ENCODE measurements at places on chromosomes 5 and 9.

DNA sequence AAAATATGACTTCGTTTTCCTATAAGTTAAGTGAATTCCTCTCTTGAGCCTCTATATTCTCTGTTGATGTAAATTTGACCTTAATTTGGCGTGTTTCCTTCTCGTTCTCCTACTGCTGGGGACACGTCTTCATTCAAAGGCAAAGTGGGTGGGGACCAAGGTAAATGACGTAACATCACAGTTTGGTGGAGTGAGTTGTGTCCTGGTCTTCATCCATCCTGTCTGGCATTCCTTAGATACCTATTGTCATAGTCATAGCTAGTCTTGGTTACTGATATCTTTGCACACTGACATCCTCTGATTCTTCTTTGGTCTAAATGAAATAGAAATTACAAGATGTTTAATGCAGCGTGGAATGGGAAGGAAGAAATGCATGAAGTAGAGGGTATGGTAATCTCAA lies 108.5 kb downstream of the NNT start:
- no peak for DNase-seq

DNA sequence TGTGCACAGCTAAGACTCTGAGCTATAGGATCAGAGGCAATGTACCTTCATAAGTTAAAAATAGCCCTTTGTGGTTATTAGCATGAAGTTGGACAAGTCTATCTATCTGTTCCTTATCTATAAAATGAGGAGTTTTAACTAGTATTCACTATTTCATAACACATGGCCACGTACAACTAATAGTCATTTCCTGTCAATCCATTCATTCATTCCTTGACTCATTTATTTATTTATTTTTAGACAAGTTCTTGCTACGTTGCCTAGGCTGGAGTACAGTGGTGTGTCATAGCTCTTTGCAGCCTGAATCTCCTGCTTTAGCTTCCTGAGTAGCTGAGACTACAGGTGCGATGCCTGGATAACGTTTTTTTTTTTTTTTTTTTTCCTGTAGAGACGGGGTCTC lies 92.1 kb downstream of the NR3C1 start:
- no peak for DNase-seq

- no peak for DNase-seq
These were observed 148.6 kb upstream of the PPP1R26 start for GRCh38 chr9:135330685-135331590.

- DNase-seq = no peak
These were observed 248.0 kb downstream of the DRD1 start for GRCh38 chr5:175195698-175196656.

GRCh38 chr5:34051374-34051980 lies 8.5 kb upstream of the C1QTNF3 start:
- DNase-seq = no peak

GRCh38 chr5:81172710-81173109 lies 60.4 kb upstream of the CKMT2 start:
- DNase-seq = no peak

GRCh38 chr5:74432216-74432615 lies 208.3 kb downstream of the ENC1 start:
- peak; percentile 32 for DNase-seq

DNA sequence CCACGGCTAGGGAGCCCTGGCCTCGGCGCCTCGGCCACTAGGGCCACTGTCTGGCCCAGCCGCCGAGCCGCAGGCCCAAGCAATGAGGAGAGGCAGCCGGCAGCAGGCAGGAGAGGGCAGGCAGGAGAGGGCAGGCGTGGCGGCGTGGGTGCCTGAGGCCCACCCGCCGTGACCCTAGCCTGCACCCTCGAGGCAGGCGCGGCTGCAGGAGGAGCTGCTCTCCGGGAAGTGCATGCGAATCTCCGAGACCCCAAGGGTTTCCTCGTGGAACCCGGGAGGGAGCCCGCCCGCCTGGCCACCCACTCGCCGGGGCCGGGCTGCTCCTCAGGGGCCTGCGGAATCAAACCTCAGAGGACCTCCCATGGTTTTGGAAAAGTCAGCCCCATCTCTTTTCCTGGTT lies 9.3 kb downstream of the GRIN1 start:
- no peak for DNase-seq

GRCh38 chr9:133087429-133088145 lies 25.8 kb downstream of the CEL start:
- DNase-seq = no peak

GRCh38 chr5:77065256-77065655 lies 21.8 kb downstream of the ZBED3 start:
- no peak for DNase-seq

DNA sequence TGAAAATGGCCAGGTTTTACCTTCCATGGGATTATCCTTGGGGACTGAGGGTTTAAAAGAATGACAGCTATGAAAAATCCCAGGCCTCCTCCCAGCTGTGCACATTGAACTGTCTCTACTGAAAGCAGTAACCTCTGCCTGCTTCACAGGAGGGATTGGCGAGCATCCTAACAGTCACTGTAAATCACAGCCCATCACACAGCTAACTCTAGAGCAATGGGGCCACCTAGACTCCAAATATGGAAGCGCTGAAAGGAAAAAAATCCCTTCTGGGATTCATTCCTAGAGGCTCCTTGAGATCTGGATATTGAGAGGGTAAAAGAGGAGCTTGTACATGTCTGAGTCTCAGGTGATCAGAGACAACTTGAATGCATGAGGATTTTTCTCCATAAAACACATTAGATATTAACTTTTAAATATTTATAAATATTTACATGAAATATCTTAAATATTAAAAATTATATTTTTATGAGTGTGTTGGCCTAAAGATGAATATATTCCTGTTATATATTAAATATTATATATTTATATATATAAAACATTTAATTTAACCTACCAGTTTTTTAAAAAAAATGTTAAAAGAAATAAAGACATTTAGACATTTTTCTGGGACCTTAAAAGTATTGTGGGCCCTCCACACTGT lies 133.8 kb upstream of the SLC24A2 start:
- peak; percentile 22 for DNase-seq

GRCh38 chr9:126872516-126872915 lies 12.1 kb downstream of the ZBTB34 start:
- DNase-seq = no peak

GRCh38 chr5:56375011-56375410 lies 141.9 kb upstream of the ANKRD55 start:
- DNase-seq = no peak

GRCh38 chr9:89536600-89536999 lies 38.7 kb upstream of the SEMA4D start:
- no peak for DNase-seq
